Activated CD4-positive, alpha-beta T cell treated with anti-CD3 and anti-CD28 coated beads, Interleukin-2, amount 50 U/mL, for 4 hours (primary cell): ENCODE measurements at places on chromosomes 6 and 20.

DNA sequence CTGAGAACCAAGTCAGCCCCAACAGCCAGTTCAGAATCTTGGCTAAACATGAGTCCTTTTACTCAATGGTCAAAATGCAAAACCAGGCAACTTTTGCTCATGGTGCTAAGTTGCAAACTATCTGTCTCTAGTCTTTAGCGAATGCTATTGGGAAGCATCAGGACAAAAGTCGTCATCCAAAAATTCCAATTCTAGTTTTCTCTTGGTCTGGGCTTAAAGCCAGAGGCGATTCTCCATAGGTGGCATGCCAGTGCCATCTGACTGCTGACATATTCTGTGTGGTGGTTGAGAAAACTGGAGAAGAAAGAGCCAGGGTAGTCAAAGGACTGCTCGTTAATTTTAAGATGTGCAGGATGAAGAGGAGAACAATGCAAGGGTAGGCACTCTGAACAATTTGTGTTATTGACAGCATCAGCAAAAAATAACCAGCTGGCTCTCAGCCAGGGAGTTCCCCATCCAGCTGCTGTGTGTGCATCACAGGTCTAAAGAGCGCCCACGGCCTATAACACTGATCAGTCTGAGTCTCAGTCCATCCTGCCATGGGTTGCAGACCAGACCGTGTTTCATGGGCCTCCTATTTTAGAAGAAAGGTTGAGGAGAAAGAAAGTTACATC, 313.6 kb downstream of the ALDH8A1 start:
- peak; percentile 41 for DNase-seq

- DNase-seq = no peak
Observed at GRCh38 chr20:23244916-23245552, 105.6 kb upstream of the NXT1 start.

- DNase-seq = no peak
Observed at GRCh38 chr6:167877994-167878779, 51.5 kb downstream of the AFDN start.

DNA sequence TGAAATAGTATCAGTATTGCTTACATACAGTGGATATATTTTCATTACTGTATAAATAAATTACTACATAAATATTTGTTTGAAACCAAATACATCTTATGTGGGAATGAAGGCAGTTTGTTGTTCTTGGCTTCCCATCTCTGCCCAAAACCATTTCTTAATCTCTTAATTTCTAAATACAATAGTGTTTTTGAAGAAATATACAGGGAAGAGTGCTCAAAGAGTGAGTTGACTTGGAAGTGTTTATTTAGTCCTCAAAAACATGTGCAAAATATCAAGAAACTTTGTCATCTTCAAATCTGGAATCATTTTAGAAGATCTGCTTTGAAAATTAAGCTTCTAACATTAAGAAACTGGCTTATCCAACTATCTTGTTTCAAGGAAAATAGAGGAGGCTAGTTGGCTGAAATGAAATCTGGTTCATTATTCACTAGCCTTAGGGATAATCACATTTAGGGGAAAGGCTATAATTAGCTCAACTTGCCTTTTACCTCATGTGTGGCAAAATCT, 259.8 kb upstream of the FLRT3 start:
- no peak for DNase-seq

DNA sequence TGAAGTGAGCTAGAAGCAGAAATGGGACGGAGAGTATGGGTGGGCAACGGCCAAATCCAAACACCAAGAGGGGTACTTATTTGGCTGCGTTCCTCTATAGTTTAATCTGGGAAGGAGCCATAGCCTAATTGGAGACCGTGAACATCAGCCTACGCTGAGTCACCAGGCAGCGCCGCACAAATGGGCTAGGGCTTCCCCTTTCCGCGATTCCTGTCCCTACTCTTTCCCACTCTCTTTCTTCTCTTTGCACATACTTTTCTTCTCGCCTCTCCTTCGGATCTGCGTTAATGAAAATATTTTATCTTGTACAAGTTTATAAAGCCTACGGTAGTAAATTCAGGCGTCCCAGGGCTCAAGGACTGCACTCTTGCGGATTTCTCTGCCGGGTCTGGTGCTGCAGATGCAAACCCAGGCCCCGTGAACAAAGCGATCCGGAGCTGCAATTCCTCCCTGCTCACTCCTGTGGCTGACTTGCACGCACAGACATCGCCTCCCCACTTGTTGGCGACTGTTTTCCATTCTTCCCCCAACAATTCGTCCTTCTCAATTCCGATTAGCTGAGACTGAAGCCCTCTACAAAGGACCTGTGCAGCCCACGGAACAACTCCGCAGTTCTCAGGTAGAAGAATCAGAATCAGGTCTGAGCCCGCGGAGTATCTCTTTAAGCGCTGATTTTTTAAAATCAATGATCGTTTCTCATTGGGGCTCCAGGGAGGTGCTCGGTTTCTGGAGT, 4.2 kb upstream of the TBX18 start:
- no peak for DNase-seq

DNA sequence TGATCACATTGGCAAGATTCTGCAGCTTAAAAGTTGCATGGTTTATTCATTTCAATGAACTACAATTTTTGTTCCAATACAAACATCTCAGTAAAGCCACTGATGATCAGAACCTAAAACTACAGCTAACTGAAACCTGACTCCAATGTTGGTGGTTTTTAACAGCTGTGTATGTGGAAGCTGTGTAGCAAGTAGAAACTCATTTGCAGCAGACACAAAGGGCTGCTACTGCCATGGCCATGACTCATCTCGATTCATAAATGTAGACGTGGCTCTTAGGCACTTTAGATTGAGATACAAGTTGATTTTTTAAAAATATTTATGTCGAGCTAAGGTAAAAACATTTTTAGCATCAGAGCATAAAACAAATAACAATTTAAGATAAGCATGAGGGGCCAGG, 19.5 kb upstream of the MAP3K4 start:
- DNase-seq = no peak

DNA sequence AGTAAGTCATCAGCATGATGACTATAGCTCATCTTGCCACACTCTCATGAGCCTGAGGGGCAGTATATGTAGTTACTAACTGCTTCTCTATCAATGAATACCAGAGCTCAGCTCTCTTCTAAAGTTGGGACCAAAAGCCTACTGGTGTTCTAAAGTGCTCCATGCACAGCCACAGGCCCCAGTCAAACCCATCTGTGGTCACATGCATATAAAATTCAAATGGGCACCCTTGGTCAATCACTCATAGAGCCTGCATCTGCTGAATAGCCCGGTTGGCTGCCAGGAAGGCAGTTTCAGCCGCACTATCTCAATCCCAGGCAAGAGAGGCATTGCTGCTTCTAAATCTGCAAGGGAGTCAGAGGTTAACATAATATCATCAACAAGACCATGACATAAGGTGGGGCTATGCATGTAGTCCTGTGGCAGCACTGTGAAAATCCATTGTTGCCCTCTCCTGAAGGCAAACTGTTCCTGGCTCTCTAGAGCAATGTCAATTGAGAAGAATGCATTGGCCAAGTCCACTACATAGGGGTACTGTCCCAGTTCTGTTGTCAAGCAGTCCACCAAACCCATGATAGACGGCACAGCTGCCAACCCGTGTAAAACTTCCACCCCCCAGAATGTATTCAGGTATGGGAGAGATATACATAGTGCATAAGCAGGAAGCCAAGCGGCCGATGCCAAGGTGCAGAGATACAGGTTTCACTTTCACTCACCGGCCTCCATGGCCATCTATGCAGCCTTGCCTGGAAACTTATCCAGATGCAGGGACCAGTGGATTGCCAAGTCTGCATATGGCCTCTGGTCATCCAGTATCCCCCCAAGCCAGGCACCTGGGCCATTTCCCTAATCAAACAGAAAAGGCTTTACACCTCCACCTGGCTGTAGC, 76.2 kb downstream of the ALDH8A1 start:
- peak; percentile 1 for DNase-seq

DNA sequence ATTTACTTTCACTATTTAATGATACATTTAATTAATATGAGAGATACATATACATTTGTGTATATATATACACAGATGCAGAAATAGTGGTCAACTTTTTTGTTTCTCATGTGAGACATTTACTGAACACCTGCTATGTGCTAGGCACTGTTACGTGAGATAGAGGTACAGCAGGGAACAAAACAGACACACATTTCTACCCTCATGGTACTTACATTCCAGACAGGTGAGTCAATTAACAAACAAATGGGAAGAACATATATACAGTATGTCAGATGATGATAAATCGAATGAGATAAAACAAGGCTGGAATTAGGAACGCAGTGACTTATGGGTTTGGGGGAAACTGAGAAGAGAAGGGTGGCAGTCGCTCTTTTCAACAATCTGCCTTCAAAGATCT, 5.1 kb downstream of the TFB1M start:
- DNase-seq = no peak

- no peak for DNase-seq
Observed at GRCh38 chr6:124131259-124131658, 327.6 kb downstream of the NKAIN2 start.

DNA sequence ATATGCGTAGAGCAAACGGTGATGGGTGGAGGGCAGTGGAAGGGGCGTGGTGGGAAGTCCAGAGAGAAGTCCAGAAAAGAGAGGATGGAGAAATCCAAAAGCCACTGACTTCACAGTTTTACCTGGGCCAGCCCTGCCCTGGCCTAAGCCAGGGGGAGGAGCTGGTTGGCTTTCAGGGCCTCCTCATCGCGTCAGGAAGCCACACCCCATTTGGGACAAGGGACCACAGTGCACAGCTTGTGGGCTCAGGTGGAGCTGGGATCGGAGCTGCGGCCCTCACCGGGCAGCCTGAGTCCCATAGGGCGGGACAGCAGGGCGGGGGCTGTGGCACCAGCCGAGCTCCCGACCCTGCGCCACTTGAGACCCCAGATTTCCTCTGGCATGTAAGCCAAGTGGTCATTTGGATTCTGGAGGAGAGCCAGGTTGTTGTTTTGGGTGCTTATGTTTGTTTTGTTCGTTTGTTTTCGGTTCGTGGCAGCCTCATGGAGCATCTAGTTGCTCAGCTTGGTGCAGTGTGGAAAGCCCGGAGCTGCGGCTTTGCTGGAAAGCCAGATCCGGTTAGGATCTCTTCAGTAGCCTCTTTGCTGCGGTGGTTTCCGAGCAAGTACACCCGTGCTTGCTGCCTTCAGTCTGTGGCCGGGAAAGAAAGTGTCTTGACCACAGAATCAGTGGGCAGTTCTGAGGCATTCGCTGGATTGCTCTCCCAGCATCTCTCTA, 42.2 kb downstream of the RIOK1 start:
- DNase-seq = no peak

DNA sequence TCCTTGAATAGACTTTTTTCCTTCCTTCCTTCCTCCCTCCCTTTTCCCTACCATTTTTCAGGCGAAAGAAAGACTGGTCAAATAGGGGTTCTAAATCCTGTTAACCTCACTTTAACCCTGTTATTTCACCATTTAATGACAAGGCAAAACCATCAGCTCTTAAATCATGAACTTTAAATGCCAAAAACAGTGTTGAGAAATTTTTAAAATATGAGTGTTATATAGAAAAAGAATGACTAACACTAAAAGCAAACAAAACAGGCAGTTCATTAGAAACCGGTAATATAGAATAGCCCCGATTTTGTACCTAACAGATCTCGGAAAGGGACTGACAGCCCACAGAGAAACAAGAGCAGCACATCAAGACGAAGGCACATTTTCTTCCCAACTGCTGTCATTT, 57.4 kb upstream of the CEP85L start:
- DNase-seq = no peak

DNA sequence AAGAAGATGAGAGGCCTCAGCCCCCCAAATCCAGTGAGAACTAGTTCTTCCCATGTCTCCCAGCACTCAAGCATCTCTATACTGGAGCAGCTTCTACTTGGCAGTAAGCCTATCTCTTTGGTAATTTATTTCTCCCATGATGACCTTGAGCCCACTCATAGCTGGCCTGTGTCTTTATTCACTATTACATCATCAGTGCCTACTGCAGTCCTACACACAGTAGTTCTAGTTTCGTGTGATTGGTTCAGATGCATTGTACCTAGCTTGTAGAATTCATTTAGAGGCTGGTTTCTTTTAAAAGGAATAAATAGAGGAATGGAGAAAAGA, 255.6 kb upstream of the ZFP64 start:
- DNase-seq = no peak

- DNase-seq = no peak
Observed at GRCh38 chr6:134446218-134446848, 128.4 kb upstream of the SGK1 start.

DNA sequence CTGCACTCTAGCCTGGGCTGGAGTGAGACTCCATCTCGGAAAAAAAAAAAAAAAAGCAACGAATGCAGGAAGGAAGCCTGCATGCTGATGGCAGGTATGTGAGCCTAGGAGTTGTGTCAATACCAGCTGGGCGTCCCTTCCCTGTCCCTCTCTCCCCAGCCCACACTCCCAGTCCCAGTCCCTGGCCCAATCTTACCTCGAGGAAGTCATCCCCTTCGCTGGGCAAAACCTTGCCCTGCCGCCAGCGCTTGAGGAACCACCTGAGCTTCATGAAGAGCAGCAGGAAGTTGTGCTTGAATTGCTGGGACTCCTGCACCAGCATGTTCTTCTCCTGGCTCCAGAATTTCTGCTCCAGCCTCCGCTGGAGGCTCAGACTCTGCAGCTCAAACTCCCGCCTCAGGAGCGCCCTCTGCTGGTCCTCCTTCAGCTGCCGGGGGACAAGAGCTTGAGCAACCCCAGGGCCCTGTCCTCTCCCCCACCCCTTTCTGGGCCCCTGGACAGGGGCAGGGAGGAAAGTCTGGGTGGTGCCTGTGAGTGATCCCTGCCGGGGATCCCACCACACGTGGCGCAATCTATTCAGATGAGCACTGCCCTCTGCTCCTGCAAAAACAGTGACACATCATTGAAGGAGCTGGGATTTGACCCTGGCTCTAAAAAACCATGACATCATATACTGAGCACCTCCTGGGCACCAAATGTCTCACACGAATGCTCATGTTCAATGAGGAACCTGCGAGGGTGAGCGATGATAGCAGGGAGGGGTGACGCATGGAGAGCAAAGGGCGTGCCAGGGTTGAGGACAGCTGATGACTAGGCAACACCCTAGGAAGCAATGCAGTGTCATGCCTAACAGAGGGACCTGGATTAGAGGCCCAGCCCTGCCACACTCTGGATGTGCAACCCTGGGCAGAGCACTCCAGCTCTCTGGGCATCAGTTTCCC, 35.0 kb upstream of the DSN1 start:
- peak; percentile 69 for DNase-seq

DNA sequence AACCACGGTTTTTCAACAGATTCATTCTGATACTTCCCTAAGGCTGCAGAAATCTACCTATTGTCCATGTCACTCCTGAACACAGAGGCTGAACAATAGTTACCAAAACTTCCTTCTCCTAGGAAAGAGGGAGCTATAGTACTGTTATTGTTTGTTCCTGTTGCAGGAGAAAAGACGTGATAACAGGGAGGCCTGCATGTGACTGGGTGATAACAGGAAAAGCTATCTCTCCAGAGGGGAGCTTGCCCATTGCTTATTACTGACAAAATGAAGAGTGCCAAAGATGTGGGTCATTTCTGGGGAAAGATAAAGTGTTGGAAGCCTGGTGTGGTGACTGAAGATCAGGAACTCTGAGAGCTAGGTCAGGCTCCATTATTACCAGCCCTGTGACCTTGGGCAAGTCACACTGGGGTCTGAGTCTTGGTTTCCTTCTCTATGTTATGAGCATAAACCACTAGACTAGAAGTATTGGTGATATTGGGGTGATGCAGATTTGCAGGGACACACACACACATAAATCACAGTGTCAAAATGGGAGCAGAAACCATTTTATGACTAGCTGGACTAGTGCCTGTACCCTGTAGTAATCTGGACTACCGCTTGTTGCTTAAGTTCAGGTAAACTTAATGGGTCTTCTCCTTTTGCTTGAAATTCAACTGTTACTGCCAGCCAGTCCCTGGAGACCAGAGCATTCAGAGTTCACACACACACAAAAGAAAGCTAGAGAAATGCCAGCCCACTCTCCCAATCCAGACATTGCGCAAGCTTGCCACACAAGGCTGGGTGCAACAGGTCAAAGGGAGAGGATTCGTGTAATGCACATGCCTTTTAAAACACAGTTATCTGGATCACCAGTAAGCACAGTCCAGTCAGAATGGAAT, 136.0 kb upstream of the CNR1 start:
- DNase-seq = no peak
